Suprapubic skin (tissue), 4 donors: ENCODE measurements at places on chromosomes 12 and 14. TPM values are rescaled to one million over a fixed set of nuclear protein-coding genes. Genes with fewer than 3 reads are reported as not detected.

Gene ANKRD33
- total RNA-seq = not detected

Gene CD4
- 4.3 TPM for total RNA-seq

Gene MSRB3
- total RNA-seq = 11.1 TPM

Gene RDH16
- total RNA-seq = 1.9 TPM

Gene NTS
- not detected for total RNA-seq

Gene OR6C6
- total RNA-seq = not detected

Gene ACOT6
- 1.5 TPM for total RNA-seq

Gene OVCH1
- total RNA-seq = 0.13 TPM

Gene MRPL51
- total RNA-seq = 42.2 TPM

DNA sequence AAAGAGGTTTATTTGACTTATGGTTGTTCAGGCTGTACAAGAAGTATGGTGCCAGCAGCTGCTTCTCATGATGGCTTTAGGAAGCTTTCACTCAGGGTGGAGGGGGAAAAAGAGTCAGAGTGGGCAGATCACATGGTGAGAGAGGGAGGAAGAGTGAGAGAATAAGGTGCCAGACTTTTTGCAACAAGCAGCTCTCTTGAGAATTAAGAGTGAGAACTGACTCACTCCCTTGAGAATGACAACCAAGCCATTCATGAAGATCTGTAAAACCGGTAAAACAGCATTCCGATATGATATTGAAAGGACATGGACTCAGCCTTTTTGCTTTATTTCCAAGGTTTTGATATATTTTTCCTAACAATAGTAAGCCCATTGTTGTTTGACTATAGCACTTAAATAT, 501.2 kb downstream of the GALC start:
- no peak for DNase-seq

DNA sequence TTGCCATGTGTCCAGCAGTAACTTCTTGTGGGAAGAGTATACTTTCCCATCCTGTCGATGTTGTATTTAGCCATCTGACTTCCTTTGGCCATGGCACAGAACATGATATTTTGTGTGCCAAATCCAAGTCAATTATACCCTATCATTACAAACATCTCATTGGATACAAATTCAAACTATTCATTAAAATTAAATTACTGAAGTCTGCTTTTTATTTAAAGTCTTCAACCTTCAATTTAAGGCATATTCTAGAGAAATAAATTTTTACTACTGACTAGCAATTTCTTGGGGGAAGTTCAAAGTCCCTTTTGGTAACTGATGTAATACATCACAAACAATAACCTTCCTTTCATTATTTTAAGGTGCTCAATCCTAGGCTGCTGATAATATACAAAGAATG, 192.6 kb downstream of the SLC6A15 start:
- no peak for DNase-seq

- DNase-seq = no peak
Measured at GRCh38 chr12:29509503-29509902, 12.0 kb upstream of the OVCH1 start.

DNA sequence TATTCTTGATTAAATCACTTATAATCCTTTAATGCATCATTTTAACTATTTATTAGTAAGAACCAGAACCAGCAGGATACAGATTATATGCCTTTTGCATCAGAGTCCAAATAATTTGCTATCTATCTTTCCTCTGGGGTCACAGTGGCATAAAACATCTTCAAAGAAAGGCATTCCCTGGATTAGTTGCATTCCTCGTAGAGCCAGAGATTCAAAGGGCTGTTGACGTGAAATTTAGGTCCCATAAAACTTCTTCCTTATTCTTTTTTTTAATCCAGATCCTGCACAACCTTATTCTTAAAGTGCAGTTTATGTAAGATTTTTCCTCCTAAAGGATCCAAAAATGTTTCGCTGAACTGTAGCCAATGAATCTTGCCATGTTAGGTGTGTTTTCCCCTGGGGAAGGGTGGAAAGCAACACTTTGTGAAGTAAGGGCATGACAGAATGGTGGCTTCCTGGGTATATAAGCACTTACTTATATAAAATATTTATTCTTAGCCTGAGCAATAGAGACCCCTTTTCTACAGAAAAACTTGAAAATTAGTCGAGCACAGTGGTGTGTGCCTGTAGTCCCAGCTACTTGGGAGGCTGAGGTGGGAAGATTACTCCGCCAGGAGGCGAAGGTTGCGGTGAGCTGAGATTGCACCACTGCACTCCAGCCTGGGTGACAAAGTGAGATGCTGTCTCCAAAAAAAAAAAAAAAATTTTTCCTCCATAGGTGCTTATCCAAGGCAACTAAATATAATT, 208.7 kb downstream of the PCNX1 start:
- DNase-seq = no peak

DNA sequence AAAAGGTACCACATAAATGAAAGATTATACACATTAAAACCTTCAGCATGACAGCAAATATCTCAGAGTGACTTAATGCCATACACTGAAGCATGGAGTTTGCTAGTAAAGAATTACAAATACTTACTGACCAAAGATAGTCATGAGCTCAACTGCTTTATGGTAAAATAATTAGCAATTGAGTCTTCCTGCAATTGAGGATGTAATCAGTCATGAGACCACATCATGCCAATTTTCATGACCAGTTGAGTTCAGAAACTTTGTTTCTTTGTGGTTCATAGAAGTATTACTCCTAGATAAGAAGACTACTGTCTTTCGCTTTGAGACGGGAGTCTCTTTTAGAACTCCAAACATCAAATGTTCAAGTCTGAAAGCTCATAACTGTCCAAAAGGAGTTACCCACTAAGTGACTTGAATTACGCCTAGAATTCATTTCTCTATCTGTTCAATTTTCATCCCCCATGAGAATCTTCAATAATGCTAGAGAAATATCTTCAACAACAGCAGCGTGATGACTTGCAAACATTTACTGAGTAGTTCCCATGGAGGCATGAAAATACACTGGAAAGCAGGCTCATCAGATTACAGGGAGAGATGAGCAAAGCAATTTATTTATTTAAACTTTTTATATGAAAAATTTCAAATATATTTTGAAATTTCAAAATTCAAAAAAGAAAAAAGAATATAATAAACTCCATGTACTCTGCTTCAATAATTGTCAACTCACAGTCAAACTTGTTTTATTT, 120.0 kb downstream of the BTG1 start:
- no peak for DNase-seq

DNA sequence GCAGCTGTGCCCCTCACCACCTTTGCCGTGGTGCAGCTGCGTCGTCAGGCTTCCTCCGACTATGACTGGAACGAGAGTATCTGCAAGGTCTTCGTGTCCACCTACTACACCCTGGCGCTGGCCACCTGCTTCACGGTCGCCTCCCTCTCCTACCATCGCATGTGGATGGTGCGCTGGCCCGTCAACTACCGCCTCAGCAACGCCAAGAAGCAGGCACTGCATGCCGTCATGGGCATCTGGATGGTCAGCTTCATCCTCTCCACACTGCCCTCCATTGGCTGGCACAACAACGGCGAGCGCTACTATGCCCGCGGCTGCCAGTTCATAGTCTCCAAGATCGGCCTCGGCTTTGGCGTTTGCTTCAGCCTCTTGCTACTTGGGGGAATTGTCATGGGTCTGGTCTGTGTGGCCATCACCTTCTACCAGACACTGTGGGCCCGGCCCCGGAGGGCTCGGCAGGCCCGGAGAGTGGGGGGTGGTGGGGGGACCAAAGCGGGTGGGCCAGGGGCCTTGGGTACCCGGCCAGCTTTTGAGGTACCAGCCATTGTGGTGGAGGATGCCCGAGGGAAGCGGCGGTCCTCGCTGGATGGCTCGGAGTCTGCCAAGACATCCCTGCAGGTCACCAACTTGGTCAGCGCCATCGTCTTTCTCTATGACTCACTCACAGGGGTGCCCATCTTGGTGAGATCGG, 2.6 kb downstream of the GPR162 start:
- DNase-seq = no peak

GRCh38 chr12:43306066-43306465, 245.9 kb downstream of the ADAMTS20 start:
- DNase-seq = no peak

DNA sequence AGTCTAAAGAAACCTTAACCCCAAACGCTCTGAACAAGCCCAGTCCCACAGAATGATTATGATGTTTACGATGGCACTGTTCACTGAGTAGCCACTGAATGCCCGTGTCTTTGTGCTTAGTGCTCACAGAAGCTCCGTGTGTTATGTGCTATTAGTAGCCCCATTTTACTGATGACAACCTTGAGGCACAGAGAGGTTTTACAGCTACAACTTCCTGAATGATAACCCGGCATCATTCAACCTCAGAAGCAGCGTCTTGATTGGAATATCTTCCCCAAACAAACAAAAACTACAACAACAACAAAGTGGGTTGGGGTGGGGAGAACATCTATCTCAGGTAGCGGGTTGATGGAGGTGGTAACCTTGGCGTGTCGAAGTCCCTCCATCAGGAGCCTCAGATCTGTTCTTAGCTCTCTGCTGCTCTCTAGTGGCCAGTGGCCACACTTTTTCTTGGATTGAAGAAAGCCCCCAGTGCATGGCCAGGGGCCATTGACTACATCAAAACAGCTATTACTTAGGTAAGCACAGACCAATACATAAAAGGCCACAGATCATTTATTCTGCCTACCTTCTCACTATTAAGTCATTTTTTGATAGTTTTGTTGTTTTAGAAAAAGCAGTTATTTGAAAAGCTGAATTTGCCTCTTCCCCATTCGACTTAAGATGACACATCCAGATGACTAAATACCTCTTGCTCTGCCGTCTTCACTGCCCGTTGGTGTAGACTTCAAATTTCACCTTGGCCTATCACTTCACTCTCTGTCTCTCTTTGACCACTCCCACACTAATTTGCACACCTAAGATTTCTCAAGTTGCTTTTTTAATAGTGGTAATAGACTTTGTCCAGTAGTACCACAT, 376.9 kb downstream of the GALC start:
- no peak for DNase-seq

GRCh38 chr14:59215322-59215721, 26.9 kb downstream of the DAAM1 start:
- peak; percentile 84 for DNase-seq

- DNase-seq = no peak
Measured at GRCh38 chr12:122202017-122202416, 1.5 kb upstream of the B3GNT4 start.

- no peak for DNase-seq
Measured at GRCh38 chr14:102661614-102662013, 69.2 kb downstream of the RCOR1 start.

DNA sequence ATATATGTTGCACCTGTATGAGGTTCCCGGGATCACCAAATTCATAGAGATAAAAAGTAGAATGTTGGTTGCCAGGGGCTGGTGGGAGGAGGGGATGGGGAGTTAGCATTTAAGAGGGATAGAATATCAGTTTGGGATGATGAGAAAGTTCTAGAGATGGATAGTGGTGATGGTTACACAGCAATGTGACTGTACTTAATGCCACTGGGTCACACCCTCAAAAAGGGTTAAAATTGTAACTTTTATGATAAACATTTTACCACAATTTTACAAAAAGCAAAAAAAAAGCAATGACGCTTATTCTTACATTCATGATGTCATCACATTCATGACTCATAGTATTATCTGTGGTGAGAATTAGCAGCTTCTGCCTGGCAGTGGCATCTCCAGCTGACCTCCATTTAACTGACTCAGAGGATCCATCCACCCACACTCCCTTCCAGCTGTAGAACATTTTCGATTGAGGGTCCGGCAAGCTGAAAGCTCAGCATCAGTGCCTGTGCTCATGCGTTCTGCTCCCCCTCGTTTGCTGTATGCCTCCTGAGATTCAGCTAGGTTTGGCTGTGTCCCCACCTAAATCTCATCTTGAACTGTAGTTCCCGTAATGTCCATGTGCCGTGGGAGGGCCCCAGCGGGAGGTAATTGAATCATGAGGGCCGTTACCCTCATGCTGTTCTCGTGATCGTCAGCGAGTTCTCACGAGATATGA, 64.8 kb upstream of the TMEM260 start:
- DNase-seq = no peak

GRCh38 chr12:93242154-93242972, 135.4 kb upstream of the NUDT4 start:
- no peak for DNase-seq

- DNase-seq = no peak
Measured at GRCh38 chr14:42664190-42664589, 1057.5 kb downstream of the LRFN5 start.

GRCh38 chr12:9971181-9971580, at the start of gene CLEC12A:
CLEC12A (plus strand) TSS chr12:9971409; CDS start chr12:9971597, 188 bp downstream.
- no peak for DNase-seq

GRCh38 chr12:66678338-66679275, at the start of gene GRIP1:
GRIP1 (minus strand) TSS chr12:66679076; CDS start chr12:66678904, 172 bp downstream.
- DNase-seq = no peak

DNA sequence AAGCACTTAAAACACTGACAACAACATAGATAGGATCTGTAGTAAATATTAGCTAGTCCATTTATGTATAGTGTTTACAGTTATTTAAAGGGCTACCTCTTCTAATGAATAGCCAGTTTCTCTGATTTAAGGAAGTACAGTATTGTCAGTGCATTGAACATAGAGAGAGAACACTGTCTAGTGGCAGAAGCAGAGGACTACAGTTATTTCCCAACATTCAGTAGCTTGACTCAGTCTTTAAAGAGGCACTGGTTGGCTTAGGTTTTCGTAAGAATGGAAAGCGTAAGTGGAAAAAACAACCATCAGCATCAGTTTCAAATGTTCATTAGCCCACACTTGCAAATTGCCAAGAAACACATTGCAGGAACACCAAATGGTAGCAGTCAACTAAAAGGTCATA, 125.0 kb upstream of the HMGA2 start:
- DNase-seq = no peak

GRCh38 chr12:125169870-125170269, 104.6 kb downstream of the AACS start:
- DNase-seq = no peak

DNA sequence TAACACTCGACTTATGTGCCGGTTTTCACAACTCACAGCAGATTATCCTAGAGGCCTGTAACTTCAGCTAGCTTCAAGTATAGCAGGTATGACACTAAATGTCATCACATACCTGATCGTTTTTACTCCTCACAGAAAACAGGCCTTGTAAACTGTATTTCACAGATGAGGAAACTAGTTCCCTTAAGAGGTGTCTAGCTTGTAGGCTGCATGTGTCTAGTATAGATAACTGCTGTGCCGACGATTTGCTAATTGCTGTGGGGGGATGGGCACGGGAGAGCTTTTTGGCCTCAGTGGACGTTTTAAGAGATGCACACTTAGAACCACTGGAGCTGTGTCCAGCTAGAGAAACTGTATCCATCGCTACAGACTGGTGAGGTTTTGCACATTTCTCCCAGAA, 78.8 kb downstream of the PAPOLA start:
- no peak for DNase-seq

GRCh38 chr12:130795906-130796305, 43.1 kb downstream of the STX2 start:
- DNase-seq = peak; percentile 8

DNA sequence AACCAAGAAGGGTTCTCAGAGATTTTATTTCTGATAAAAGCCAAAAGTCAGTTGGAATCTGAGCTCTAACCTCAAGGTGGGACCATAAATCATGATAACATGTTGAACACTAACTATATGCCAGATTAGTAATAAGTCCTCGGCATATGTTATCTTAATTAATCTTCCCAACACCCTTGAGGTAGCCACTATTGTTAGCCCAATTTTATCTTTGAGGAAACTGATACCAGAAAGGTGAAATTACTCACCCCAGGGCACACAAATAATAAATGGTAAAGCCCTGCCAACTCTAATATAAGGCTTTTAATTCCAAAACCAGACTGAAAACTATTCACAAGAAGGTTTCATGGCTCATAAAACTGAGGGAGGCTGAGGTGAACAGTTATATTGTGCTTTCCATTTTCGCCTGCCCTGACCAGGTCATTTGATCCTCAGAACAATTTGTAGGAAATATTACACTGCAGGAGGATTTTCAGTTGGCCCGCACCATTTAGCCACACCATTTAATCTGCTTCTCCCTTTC, 16.1 kb upstream of the NUAK1 start:
- DNase-seq = no peak
